ENCODE measurements at places on chromosomes 1 and 21.
A peak's percentile ranks its signal among the peaks of the same experiment; 100 is the strongest.

DNA sequence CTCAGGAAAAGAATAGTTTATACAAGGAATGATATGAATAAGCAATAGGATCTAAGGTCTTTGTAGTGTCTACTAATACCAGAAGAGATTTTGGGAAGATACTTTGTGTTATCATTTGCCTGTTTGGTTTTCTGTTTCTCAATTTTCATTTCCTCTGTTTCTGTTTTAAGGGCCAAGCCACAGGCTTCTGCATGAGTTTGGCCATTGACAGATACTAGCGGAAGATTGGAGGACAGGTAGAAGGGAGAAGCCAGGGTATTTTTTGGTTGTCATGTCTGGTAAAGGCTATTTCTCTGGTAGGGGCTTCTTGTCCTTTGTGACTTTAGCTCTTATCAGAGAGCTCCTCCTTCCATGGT is 51.4 kb downstream of the HS2ST1 start:
- no peak for DNase-seq

GRCh38 chr1:64757213-64757612 is 12.3 kb downstream of the RAVER2 start:
- no peak for DNase-seq

DNA sequence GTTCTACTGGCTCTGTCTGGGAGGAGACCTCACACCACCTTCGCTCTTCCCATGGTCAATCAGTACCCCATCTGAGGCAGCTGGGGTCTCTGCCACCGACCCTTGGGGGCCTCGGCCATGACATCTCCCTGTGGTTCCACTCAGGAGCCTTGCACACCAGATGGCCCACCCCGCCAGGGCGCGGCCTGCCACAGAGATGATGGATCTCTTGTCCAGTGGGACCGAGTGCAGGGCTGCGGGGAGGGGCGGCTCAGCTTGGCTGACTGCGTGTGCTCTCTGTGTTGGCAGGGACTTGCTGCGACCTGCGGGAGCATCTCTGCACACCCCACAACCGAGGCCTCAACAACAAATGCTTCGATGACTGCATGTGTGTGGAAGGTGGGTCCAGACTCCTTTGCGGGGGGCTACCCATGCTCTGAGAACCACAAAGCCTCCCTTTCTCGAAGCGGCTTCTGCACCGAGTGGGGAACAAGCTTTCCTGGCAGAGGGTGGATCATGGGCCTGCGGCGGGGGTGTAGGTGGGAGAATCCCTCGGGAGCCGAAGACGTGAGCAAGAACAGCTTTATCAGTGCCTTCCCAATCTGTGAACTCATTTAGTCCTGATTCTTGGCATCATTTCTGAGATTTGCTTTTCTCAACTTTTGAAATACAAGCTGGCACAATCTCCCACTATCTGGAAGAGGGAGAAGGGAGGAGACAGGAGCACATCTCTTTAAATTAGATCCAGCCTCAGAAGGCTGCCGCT is 20.9 kb upstream of the AGTRAP start:
- no peak for DNase-seq

GRCh38 chr1:36565576-36566501 is 83.1 kb upstream of the CSF3R start:
- peak; percentile 24 for DNase-seq

GRCh38 chr1:226029568-226030225 is 30.6 kb upstream of the SDE2 start:
- no peak for DNase-seq

DNA sequence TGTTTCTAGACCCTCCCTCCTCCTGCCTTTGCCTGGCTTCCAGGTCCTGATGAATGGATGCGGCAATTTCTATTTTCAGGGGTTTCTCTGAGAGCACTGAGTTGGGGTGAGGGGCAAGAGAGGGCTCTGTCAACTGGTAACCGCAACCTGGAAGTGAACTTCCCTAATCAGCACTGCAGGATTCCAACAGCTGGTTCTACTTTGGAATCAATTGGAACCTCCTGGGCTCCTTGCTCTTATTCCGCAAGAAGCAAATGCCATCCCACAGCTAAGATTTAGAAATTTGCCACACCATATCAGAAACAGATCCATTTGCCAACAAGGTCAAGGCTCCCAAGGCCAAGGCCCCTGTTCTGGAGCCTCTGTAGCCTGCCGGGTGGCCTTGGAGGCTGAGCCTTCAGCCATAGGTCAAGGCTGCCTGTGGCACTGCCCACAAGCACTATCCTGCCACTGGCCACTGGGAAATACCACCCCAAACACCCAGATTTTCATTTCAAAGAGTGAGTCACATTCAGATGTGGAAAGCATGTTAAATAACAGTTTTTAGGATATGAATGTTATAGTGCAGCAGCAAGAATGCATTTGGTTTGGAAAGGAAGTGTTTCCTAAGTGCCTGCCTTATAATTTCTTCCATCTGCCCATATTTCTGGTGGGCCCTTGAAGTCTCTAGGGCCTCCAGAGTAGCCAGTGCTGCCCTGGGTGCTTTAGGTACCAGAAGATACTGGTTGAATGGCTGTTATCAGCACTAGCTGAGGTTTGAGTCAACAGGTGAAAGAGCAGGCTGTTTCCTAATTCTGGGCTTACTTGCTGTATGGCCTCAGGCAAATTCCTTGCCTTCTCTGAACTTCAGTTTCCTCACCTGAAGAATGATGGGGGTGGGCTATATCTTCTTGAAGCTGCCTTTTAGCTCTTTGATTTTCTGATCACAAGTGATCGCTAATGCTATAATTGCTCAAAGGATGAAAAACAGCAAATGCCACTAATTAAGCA is 56.3 kb upstream of the JUN start:
- DNase-seq = no peak

DNA sequence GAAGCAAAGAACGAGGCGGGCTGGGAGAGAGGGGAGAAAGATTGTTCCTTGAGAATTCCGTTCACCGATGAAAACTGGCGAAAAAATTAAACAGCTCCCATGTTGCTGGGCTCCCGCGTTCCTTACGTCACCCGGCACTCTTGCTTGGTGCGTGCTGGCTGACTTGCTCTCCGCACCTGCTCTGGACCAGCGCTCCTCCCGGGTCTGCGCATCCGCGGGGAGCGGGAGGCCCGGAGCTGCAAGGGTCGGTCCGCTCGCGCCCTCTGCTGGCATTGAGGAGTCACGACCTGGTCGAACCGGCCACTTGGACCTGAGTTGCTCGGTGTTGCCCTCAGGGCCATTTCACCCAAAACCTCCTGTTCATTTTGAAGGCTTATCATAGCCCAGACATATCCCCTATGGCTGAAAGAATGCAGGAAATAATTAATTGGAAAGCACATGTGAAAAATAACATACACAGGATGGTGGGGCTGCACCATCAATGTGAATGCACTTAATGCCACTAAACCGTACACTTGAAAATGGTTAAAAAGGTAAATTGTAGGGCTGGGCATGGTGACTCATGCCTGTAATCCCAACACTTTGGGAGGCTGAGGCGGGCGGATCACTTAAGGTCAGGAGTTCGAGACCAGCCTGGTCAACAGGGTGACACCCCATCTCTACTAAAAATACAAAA is 98.9 kb upstream of the BACE2 start:
- peak; percentile 80 for DNase-seq

DNA sequence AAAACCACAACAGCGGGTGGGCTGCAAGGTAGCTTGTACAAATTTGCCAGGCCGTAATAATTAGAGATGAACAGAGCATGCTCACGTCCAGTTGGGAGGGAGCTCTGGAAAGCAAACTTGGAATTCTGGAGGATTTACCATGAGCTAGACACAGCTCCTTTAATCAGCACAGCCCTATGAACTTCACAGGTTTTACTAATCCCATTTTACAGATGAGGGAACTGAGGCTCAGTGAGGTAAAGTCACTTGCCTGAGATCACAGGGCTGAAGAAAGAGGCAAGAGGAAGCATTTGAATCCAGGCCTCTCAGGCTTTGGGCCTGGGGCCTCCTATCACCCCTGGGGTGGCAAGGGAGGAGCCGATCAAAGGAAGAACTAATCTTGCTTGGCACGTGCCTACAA is 24.0 kb downstream of the PAX7 start:
- no peak for DNase-seq

DNA sequence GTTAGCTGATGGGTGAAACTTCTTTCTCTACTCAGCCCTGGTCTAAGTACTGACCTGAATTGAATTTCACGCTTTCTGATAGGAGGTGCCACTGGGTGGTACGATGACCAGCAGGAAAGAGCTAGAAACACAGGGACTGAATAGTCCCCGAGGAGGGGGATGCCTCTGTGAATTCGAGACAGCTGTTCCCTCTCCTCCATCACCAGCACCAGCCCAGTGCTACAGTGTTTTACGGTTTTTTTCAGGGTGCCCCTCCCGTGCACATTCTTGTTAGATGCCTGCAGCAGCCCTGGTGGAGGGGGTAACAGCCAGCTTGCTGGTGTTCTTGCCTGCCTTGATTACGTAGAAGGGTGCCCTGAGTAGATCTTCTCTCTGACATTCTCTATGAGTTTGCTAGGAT is 7.1 kb downstream of the HUNK start:
- DNase-seq = no peak

- DNase-seq = no peak
Observed at GRCh38 chr1:228162286-228163006, 3.2 kb upstream of the IBA57 start.

DNA sequence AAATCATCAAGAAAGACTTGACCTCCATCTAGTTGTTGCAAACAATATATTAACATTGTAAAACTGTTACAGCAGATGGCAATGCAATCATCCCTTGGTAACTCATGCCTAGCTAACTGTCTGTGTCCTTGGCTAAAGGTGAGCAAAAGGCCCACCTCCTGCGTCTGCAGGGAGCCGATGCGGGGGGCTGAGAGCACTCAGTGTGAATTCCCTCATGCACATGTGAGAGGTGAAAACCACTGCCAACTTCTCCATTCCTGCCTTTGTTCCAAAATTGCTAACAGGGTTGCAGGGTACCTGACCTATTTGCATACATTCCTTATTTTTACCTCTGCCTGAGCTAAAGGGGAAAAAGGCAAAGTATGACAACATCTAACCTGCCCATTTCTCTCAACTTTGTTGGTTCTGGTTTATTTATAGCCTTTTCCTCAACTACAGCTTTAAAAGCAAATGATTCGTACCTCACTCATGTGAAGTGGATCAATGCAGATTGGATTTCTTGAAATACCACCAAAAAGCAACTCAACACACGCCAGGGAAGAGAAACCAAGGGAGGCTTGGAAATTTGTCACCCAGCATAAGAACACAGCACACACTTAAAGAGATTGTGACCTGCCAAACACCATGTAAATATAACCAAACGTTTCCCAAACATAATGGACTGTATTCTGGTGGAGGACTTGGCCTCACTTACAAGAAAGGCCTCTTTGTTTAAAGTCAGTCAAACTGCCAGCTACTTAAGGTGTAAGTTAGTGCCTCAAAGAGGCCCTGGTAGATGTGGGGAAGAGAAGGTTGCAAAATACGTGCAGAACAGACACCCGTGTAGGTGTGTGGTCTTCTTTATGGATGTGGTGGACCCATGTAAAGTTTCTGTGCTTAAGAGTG is 651.0 kb downstream of the SMYD3 start:
- no peak for DNase-seq

DNA sequence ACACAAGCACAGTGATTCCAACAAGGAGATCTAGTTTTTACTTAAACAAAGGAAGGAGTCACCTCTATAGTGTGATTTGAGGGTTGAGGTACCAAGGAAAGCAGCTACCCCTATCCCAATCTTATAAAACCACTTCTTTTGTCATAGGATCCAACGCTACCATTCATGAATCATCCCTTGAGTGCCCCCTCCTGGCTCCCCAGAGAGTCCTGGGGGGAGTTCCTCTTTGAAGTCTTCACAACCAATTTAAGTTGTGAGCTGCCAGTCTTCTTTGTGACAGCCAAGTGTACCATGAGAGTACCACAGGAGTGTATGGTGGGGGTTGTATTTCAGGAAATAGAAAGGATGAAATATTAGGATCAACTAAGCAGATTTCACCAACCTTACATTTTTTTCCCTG is 39.1 kb upstream of the NHLH2 start:
- no peak for DNase-seq

DNA sequence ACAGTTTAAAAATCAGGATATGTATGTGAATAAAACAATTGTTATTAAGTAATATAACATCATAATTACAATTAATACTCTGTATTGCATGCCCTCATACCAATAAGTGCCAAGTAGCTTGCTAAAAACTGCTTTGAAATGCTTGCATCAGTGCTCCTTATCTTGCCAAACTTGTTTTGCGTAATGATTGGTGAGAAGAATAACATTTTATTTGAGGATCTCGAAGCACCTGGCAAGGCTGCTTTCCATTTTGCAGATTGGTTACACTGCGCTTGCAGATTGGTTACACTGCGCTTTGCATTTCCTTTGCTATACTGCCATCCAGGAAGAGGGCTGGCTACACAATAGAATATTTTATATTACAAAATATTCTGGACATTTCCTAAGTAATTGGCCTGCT is 1.7 kb upstream of the PBX1 start:
- no peak for DNase-seq

DNA sequence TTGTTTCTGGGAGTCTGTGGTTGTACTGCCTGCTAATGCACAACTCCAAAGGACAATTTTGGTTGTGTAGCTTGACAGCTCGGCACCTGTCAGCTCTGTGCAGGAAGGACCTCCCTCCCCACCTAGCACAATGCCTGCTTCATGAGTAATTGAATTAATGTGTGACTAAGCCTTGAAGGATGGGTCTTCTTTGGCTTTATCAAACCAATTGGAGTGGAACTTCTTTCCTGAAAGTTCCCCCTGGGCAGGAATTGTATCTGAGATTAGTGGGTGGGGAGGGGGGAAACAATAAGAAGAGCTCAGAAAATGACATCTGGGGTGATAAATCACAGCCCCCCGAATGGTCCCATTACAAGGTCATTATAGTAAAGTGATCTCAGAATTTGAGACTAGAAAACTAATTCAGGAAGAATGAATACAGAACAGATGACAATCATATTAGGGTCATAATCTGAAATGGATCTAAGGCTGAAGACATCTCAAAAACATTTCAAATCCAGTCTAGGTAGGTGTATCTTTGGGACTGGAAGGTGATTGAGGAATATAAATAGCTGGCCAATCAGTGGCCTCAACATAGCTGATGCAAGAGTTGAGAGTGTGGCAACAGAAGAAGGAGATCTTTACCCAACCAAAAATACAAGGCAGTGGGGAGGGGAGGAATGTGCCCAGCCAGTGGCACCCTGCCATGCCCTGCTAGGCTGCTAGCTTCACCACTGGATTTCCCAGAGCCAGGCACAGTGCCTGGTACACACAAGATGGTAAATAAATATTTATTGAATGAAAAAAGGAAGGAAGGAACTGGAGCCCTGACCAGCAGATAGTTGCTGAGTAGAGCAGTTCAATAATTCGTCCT is 10.1 kb upstream of the SESN2 start:
- peak; percentile 73 for DNase-seq

- DNase-seq = no peak
Observed at GRCh38 chr1:232891071-232891470, 59.3 kb upstream of the NTPCR start.

DNA sequence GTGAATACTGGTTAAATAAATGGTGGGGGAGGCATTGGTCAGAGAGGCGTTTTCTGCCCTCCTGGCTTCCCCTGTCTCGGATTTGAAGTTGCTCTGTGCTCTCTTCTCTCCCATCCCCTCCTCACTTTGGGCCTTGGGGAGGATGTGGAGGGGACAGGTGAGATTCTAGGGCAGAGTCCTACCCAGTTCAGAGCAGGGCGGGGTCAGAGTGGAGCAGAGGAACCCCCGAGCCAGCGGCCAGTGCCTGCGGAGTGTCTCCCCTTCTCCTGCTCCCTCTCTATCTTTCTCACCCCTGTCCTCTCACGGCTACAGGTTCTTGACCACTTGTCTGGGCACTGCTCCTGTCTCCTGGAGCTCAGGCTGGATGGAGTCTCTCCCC is 8.1 kb downstream of the KNCN start:
- no peak for DNase-seq
